NCI-H1105 (cell line): ENCODE measurements at places on chromosomes 5 and 9.

DNA sequence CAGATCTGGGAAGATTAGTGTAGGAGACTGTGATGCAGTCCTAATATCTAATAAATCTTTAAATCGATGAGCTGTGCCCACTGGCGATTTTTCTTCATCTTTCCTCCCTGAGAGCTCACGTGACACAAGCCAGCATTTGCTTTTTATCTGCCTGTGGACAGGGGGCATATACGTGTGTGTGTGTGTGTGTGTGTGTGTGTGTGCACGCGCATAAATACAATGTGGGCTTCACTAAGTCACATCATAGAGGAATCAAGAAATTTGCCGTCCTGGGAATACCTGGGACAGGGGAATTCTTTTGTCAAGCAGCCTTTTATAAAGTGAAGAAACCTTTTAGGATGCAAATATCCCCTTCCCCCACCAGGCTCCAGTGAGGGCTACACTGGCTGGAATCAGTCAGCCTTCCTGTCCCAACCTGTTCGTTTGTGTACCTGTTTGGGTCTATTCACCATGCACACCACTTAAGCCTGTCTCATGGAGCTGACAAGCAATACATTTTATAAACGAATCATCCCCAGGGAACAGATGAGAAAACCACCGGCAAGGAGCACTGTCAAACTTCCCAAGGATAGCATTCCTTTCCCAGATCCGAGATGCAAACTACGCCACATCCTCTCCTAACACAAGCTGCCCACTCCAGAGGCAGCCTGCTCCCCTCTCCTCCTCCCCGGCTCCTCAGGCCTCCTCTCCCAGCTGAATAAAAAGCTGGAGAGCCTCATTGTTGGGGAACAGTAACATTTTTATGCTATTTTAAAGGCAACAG lies 2.7 kb downstream of the EPB41L4B start:
- DNase-seq: no peak

DNA sequence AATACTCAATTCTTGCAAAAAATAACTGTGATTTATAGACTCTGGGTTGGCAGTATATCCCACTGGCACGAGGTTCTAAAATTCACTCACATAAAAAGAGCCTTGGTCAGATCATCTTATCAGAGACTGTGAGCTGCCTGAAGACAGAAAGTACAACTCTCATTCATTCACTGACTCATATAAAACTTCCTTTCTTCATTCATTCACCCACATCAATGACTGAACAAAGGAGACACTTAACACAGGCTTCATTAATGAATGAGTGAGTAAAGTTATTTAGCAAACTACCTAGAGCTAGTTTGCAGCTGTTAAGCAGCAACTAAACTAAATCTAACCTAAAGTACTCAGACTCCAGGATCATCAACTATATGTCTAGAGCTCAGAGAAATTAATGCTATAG lies 214.7 kb downstream of the DENND1A start:
- no peak for DNase-seq

DNA sequence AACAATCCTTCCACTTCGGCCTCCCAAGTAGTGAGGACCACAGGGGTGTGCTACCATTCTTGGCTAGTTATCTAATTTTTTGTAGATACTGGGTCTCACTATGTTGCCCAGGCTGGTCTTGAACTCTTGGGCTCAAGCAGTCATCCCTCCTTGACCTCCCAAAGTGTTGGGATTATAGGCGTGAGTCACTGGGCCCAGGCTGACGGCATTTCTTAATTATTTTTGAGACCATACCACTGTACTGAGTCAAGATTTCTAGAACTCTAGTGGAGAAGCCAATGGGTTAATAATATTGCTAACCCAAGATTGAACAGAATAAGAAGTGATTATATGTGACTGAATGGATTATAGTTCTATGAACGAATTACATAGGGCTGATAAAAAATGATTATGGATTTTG lies 66.7 kb downstream of the TARS1 start:
- DNase-seq: no peak

DNA sequence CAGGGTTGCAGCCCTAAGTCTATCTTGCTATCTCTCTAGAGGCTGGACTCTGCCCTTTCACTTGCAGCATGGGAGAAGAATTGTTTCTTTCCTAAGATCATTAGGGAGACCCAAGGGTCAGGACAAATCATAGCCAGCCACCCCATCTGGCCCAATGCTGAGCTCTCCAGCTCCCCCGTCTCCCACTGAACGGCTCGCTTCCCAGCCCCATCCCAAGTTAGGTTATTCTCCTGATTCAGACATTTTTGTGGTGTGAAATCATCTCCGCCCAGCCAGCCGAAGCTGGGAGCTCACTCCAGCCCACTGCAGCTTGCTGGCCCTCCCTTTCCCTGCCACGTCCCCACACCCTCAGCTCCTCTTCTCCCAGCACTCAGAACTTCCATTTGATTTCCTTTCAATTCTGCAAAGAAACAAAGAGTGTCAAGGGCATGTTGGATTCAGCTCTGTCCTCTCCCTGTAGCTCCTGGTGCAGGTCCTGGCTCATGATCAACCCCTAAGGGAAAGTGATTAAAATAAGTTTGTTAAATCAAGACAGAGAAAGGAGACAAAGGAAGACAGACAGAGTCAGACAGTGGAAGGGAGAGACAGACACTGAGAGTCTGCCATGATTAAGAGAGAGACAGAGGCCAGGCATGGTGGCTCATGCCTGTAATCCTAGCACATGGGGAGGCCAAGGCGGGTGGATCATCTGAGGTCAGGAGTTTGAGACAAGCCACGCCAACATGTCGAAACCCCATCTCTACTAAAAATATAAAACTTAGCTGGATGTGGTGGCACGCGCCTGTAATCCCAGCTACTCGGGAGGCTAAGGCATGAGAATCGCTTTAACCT lies 12.6 kb upstream of the SPARC start:
- DNase-seq: no peak

- no peak for DNase-seq
Measured at GRCh38 chr9:137173796-137174664, 2.2 kb upstream of the TMEM210 start.

- no peak for DNase-seq
Measured at GRCh38 chr9:14936491-14936890, 26.3 kb upstream of the FREM1 start.

DNA sequence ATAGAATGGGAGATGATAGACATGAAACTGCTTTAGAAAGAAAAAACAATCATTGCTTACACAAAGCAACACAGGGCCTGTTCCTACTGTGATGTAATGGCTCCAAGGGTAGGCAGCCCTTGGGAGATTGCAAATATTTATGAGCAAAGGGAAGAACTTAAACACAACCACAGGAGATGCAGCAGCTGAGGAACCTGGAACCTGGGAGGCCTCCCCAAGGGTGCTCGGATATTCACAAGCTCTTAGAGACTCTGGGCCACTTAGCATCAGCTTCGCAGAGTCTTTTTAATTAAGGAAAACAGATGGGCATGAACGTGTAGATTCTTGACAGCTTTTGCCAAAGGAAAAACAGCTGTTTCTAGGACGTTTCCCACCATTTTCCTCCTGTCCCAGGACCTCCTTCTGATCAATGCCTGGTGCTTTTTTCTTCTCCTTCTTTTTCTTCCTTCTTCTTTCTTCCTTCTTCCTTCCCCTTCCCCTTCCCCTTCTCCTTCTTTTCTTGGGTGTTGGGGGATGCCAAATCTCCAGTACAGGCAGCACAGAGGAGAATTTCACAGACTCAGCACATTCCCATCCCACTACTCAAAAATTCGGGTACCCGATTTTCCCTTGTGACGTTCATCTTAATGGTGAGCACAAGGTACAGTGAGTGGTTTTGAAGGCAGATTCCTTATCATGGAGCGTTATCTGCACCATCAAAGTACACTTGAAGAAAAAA lies 28.1 kb upstream of the TCF7 start:
- no peak for DNase-seq

DNA sequence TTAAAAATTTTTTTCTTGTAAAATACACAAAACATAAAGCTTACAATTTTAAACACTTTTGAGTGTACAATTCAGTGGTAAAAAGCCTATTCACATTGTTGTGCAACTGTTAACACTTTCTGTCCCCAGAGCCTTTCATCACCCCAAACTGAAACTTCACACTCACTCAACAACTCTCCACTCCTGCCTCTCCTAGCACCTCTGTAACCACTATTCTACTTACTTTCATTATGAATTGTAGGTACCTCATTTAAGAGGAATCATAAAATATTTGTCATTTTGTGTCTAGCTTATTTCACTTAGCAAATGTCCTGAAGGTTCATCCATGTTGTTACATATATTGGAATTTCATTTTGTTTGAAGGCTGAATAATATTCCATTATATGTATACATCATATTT lies 4.3 kb upstream of the ZNF510 start:
- DNase-seq: no peak
